ENCODE measurements at places on chromosomes 12 and 14. TPM values are rescaled to one million over a fixed set of nuclear protein-coding genes. Genes with fewer than 3 reads are reported as not detected.

Gene STON2
- 9.8 TPM for total RNA-seq

Gene PRKAB1
- total RNA-seq, result 10.3 TPM

Gene SSPN
- 75.9 TPM for total RNA-seq

Gene RALGAPA1
- total RNA-seq, result 40.4 TPM

Gene DHRS7
- total RNA-seq, result 54.5 TPM

Gene C12orf54
- total RNA-seq, result not detected

Gene LPAR5
- total RNA-seq, result 3.7 TPM

Gene LRTM2
- not detected for total RNA-seq

Gene CD27
- total RNA-seq, result not detected

Gene TMPO
- total RNA-seq, result 12.8 TPM

Gene MIP
- 0.32 TPM for total RNA-seq

Gene NYNRIN
- 7.1 TPM for total RNA-seq

Gene KITLG
- total RNA-seq, result 12.4 TPM

Gene GDF3
- not detected for total RNA-seq

Gene SLCO1B1
- total RNA-seq, result not detected

Gene HOXC9
- total RNA-seq, result not detected

Gene ABHD4
- 24.3 TPM for total RNA-seq

Gene SYCP3
- total RNA-seq, result not detected

Gene FOXA1
- total RNA-seq, result not detected

Gene AKAP3
- 3.3 TPM for total RNA-seq

Gene ADCY6
- 106 TPM for total RNA-seq

Gene KRT78
- not detected for total RNA-seq

Gene FSCB
- total RNA-seq, result not detected

Data from heart left ventricle (tissue), 16 donors.